Progenitor cell of endocrine pancreas (in vitro differentiated cells): ENCODE measurements at places on chromosomes 6 and 20. TPM values are rescaled to one million over a fixed set of nuclear protein-coding genes. Genes with fewer than 3 reads are reported as not detected.

The GJA10 gene
- not detected in 2 replicates for total RNA-seq

The GNAS-AS1 gene
- 4.3 and 4.4 TPM in 2 replicates for total RNA-seq

The VNN1 gene
- not detected in 2 replicates for total RNA-seq

The MATN4 gene
- 0.20 TPM in 1 of 2 replicates, not detected in the other for total RNA-seq

The OVOL2 gene
- 5.4 and 5.9 TPM in 2 replicates for total RNA-seq

The ZNF165 gene
- total RNA-seq, result 9.7 TPM in 2 replicates

The HLA-DRA gene
- total RNA-seq, result not detected in 2 replicates

DNA sequence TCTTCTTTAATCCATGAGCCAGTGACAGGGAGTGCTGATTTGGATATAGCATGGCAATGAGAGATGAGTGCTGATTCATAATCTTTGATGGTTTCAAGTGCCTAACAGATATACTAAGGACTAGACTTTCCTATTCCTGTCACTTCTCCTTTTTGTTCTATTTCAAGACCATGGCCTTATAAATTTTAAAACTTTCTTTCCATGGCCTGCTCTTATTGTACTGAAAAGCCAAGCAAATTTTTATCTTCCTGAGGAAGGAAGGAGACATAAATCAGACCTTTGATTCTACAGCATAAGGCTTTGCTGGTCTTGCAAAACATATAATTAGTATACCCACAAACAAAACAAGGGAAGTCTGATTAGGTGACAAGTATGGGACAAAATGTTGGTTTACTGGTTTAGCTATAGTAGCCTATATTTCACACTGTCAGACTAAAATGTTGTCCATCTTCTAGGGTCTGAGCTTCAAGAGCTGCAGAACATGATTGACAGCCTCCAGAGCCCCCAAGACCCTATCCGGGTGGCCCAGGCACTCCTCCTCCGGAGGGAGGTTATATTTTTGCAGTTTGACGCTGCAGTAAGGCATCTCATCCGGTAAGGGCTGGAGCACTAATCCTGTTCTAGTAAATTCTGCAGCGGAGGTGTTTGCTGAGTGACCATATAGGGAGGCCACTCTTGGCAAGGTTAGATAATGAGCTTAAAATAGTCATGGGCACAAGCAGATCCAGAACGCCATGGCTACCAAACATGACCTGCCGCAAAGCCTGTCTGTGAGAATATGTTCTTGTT is 82.3 kb downstream of the CD164 start:
- DNase-seq, result no peak

- no peak for DNase-seq
Measured at GRCh38 chr20:32811886-32812285, 7.9 kb upstream of the MAPRE1 start.

DNA sequence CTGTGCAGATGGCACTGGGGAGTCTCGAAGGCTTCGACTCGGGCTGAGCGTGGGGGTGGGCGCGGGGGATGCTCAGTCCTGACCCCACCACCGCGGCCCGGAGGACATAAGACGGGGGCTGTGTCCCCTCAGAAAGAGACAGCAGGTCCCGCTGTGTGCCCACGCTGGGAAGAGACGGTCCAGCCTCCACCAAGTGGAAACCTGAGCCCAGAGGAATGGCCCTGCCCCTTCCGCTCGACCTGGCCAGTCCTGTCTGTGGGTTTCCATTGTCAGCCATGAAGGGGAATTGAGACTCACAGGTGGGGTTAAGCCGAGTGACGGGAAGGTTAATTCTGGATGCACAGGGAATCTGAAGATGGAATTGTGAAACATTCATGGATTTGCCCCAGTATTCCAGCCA is 442.7 kb downstream of the PREX1 start:
- DNase-seq, result no peak

- no peak for DNase-seq
Measured at GRCh38 chr6:151998784-151999183, 191.3 kb downstream of the ESR1 start.

DNA sequence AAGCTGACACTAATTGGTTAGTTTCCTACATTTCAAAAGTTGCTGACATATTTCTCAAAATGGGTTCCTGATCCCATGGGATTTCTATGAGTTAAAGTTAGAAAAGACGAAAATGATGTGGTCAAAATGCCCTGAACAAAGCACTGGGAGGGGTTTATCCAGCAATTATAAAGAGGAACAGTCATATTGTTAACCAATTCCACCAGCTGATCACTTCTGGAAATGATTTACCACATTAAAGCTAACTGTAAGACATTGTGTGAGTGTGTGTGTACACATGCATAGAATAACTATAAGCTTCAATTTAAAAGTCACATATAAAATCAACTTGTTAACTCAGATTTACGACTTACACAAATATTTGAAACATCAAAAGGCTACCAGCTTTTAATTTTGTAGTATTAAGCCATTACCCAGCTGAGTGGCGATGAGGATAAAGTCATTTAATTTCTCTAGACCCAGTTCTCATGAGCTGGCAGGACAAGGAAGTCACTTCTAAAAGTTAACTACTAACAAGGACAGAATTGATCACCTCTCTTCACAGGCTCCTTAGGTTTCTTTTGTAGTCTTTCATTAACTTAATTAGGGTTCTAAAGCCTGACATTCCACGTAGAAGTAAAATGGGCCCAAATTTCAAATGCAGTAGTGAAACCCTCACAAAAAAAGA is 40.4 kb downstream of the MAN1A1 start:
- DNase-seq, result no peak
